ENCODE measurements at places on chromosomes 2 and 18.

- DNase-seq: no peak
Measured at GRCh38 chr2:232410238-232410900, 3.7 kb downstream of the ALPG start.

DNA sequence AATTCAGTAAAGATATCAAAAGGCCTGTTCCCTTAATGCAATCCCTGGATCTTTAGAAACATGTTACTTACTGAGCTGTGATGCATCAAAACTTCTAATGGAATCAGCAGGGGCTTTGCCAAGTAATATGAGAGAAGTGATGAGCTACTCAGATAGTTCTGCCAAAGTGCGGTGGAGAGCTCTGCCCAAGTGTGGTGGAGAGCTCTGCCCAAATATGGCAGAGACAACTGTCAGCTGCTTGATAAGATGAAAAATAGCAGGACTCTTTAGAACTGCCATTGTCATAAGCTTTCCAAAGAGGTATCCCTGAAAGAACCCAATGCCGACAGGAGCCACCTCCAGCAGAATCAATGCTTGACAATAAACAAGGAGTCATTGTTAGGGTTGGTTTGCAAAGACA, 167.9 kb upstream of the SLC39A10 start:
- DNase-seq: no peak

GRCh38 chr2:55097461-55098410, 47.5 kb upstream of the RTN4 start:
- DNase-seq: no peak

- no peak for DNase-seq
Measured at GRCh38 chr2:128420776-128421175, 102.1 kb upstream of the HS6ST1 start.

DNA sequence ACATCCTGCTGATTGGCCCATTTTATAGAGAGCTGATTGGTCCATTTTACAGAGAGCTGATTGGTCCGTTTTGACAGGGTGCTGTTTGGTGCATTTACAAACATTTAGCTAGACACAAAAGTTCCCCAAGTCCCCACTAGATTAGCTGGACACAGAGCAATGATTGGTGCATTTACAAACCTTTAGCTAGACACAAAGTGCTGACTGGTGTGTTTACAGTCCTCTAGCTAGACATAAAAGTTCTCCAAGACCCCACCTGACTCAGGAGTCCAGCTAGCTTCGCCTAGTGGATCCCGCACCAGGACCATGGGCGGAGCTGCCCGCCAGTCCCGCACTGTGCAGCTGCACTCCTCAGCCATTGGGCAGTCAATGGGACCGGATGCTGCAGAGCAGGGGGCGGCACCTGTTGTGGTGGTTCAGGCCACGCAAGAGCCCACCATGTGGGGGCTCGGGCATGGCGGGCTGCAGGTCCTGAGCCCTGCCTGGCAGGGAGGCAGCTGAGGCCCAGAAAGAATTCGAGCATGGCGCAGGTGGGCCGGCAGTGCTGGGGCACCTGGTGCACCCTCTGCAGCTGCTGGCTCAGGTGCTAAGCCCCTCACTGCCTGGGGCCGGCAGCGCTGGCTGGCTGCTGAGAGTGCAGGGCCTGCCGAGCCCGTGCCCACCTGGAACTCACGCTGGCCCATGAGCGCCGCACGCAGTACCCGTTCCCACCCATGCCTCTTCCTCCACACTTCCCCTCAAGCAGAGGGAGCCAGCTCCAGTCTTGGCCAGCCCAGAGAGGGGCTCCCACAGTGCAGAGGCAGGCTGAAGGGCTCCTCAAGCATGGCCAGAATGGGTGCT, 713.2 kb upstream of the GYPC start:
- no peak for DNase-seq

GRCh38 chr2:31324016-31324633, 90.2 kb downstream of the EHD3 start:
- DNase-seq: no peak

DNA sequence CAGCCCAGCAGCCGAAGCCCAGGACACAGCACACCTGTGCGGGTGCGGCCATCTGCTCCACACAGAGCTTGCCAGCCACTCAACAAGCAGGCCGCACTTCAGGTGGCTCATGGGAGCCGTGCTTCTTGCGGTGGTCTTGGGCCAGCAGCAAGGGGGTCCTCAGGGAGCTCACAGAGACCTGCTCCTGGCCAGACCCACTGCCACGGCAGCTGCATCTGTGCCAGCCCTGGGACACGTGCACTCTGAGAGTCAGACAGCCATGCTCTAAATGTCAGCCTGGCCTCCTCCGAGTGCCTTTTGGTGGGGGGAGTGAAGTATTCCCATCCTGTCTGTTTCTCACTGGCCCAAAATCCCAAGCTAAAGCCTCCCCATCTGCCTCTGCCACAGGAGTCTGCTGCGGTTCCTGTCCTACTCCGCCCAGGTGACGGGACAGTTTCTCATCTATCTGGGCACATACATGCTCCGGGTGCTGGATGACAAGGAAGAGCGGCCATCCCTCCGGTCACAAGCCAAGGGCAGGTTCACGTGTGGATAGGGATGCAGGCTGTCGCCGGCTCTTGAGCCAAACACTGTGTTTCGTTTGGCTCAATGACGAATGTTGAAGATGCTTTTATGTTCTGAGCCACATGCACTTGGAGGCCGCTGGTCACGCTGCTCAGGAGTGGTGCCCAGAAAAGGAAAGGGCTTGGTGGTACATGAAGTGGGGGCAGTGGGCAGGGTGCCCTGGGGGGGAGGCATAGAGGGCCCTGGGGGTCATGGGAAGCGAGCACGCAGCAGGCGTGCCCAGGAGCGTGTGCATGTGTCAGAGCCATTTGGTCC, 22.8 kb downstream of the CIDEA start:
- DNase-seq: no peak

DNA sequence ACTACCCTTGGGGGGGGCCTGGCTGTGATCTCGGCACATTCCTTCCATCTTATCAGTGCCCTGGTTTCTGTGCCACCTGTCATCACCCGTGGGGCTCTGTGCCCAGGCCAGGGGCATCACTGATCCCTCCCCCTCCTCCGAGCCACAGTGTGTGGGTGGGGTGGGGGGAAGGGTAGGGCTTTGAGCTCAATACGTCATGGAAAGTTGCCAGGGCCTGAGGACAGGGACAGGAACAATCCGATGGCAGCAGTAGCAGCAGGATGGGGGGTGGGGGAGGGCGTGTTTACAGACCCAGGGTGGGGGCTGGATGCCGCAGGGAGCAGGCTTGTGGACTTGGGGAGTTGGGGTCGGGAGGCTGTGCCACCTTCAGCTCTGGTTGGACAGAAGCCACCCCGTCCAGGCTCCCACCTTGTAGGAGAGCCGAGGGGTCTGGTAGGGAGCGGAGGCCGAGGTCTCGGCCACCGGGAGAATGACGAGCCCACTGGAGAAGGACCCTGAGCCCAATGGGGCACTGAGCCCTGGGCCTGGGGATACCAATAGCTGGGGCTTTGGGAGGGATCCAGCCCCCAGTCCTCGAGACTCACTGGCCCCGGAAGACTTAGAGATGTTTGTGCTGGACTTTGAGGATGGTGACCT, 3.5 kb downstream of the SLC4A3 start:
- DNase-seq: no peak

GRCh38 chr2:215921895-215922294, 91.5 kb downstream of the MREG start:
- no peak for DNase-seq

- no peak for DNase-seq
Measured at GRCh38 chr18:73976433-73976832, 171.2 kb downstream of the FBXO15 start.

DNA sequence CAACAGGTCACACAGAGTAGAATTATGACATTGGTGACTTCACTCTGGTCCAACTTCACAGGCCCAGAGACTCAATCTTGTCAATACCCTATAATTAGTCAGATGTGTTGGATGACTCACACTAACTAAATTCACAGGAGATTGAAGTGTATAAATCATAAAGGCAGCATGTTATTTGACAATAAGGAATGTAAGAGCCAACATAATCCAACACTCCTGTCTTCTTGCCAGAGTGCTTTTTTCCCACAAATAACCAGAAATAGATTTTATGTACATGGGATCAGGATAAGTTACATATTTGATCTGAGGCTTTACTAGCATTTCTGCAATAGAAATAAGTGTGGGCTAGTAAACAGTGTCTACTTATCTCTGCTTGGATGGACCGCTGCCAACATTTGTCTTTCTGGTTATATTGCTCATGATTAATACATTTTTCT, 42.2 kb upstream of the ZSWIM2 start:
- no peak for DNase-seq

DNA sequence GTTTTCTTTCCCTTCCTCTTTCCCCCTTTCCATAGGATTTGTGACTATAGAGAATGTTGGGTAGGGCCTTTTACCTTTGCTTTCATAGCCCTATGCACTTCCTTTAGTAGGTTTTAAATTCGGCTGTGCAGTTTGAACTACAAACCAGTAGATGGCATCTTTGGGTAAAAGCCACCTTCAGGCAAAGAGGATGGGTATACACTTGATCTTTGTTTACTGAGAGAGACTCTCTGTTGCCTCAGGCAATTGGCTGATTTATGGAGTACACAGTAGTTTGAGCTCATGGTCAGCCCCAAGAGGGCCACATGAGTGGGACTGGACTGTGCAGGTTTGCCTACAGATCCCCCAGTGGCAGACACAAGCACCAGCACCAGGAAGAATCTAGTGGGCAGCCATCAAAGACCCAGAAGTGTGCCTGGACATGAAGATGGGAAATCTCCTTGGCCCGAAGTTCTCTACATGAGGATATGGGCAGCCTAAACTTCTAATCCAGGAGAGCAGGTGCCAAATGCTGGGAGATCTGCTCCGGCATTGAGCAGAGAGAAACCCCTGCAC, 1304.3 kb upstream of the DDX18 start:
- no peak for DNase-seq

- DNase-seq: no peak
Measured at GRCh38 chr2:19664646-19665045, 237.1 kb downstream of the TTC32 start.

GRCh38 chr2:130720528-130720927, 8.3 kb upstream of the GPR148 start:
- DNase-seq: no peak

DNA sequence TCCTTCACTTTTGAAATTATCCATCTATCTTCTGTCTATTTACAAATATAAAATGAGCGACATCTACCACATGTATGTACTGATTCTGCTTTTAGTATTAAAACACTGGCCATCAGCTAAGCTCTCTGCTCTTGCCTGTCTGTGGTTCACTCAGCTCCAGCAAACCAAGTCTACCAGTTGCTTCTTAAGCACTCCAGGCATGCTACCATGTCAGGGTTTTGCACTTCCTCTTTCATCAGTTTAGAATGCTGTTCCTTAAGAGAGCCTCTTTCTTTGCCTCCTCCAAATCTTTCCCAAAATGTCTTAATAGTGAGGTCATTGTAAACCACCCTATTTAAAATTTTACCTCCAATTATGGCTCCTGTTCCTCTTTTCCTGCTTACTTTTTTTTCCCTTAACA, 59.5 kb downstream of the SCN3A start:
- DNase-seq: no peak

GRCh38 chr2:57542081-57542480, 504.5 kb upstream of the VRK2 start:
- no peak for DNase-seq

DNA sequence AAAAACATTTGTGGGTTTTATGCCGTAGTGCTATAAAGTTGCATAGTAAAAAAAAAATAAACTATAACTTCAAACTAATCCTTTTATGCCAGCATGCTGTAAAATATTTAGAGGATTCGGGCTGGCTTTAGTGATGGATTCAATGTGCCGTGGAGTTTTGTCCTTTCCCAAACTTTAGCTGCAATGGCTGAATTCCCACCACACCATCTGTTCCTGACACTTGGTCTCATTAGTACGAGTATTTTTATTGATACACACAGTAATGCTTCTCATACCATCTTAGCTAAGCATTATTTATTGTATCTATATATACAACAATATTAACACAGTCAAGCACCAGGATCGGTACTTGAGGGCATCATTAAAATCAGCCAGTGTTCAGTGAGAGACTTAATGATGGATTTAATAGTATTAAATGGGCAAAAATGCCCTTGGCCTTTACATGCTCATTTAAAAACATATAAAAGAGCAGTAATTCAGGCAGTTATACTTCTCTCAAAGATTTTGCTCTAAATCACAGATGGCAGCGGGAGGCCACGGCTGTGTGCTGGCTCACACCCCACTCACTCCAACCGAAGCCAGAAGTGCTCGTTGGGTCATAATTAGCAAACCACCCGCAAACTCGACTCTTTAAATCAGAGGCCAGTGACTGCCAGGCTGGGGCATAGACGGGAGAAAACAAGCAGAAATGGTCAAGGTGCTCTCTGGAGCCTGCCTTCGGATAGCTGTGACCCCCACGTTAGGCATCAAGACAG, 297.0 kb upstream of the REV1 start:
- no peak for DNase-seq

GRCh38 chr2:150609831-150610582, 122.5 kb upstream of the RND3 start:
- no peak for DNase-seq

DNA sequence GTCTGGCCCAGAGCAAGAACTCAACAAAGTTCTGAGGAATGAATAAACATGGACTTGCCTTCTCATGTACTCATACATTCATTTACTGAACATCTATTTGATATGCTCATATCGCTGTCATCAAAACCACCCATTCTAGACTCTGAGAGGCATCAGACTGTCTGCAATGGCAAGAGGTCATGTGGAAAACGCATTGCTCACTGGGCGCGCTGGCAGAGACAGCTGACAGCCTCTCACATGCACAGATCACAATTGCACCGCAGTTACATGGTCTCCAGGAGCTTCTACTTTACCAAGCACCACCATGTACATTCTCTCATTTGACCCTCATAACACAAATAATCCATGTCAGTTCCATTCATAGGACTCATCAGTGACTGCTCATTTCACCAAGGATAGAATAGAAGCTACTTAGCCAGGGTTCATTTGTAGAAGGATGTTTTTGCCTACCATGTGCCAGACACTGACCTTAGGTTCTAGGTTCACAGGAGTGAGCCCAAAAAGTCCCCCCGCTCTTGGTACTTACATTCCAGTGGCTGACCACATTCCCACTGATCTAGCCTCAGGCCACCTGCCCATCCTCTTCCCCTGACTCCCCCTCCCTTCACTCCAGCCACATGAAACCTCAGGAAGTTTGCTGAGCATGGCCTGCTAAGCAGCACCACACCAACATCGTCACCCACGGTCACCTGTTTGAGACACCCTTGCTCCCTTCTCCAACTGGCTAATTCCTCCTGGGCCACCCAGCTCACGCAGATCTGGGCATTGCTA, 6.1 kb downstream of the FAM124B start:
- DNase-seq: no peak

DNA sequence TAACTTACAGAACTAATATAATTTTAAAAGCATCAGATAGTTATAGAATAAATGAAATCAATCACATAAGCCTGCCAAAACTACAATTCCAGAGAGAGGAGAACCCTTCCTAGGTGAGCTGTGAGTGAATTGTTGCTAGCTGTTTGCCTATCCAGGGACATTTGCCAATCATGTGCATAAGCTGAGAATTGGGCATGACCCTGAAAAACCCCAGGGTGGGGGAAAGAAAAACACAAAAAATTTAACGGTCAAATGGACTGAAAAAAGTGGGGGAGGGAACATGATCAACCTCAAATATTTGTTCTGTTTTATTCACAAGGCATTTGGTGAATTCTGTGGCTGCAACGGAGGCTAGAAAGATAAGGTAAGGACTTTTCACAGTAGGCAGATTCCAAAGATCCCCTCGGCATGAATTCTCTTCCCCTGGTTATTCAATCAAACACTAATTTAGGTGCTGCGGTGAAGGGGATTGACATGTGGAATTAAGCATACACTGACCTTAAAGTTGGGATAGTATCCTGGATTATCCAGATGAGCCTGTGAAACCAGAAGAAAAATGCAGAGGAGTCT, 203.9 kb upstream of the RGPD4 start:
- no peak for DNase-seq

Data from NCI-H2107 (cell line).